Fibroblast of lung (primary cell): ENCODE measurements at places on chromosomes 3 and 15. TPM values are rescaled to one million over a fixed set of nuclear protein-coding genes. Genes with fewer than 3 reads are reported as not detected.

Gene ZMYND10
- total RNA-seq, result 0.26 and 0.83 TPM in 2 replicates

Gene ENTPD3
- total RNA-seq, result under 0.01 TPM in 1 of 2 replicates, not detected in the other

Gene TMEM212
- not detected in 2 replicates for total RNA-seq

Gene SMCO1
- not detected in 2 replicates for total RNA-seq

Gene RHCG
- total RNA-seq, result under 0.01 TPM in 1 of 2 replicates, not detected in the other

DNA sequence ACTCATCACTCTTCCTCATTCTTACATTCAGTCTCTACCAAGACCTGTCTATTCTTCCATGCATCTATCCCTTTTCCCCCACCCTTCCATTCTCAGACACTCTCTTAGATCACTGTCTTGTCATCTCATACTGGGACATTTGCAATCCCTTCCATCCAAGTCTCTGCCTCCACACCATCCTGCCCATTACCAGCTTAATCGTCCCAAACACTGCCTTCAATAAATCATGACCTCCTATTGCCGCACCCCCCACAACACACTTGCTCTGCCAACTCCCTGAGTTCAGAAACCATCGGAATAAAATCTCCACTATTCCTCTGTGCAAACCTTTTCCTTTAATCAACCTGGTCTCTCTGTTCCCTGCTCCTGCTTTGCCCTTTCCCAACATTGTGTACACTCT lies 18.9 kb downstream of the MYH15 start:
- no peaks in the 10 kb centered on the region for H3K36me3 ChIP-seq
- H3K4me1 ChIP-seq, result peaks cover 5% of the 10 kb centered on the region
- DNase-seq, result no peak
- no peaks in the 10 kb centered on the region for H3K27me3 ChIP-seq
- no peak overlapping the region for H3K4me3 ChIP-seq

DNA sequence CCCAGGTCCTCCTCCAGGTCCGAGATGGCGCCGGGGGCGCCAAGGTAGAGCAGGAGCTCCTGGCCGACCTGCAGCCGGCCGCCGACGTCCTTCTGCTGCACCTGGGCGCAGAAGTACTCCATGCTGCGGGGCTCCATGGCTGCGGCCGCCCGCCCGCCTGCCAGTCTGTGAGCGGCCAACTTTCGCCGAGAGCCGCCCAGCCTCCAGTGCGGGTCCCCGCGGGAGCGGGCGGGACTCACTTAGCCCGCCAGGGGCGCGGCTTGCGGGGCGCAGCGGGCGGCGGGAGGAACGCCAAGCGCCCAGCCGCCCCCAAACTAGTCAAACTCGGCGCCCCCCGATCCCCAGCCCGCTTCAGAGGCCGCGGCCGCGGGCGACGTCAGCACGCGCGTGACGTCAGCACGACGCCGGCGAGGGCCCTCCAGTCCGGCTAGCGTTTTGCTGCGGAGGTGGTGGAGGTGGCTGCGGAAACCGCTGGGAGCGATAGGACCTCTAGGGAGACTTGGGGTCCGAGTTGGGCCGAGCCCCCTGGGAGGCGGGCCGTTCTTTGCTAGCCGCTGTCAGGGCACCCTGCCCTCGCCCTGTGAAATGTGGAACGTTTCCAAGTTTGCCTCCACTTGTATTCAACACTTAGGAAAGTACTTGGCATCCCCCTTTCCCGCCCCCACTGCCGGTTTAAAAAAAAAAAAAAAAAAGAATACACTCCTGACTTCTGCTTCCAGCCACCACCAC lies at the start of gene CLASP2:
Gene CLASP2, minus strand, starts transcription at position 389 of the 729 bp plus-strand sequence. Its CDS starts 252 bp downstream, at position 137.
- H3K27ac ChIP-seq, result peak within 1 kb of the TSS; percentile 94
- peak; percentile 89 for DNase-seq
- H3K36me3 ChIP-seq, result no peaks in the 10 kb centered on the region

GRCh38 chr3:59531066-59531745 lies 481.4 kb upstream of the CFAP20DC start:
- no peaks in the 10 kb centered on the region for H3K36me3 ChIP-seq
- H3K27me3 ChIP-seq, result no peaks in the 10 kb centered on the region
- H3K4me3 ChIP-seq, result no peak overlapping the region

GRCh38 chr3:190562866-190563510 lies 49.1 kb downstream of the IL1RAP start:
- no peaks in the 10 kb centered on the region for H3K36me3 ChIP-seq
- peaks cover 3% of the 10 kb centered on the region for H3K4me1 ChIP-seq
- no peak for DNase-seq
- H3K4me3 ChIP-seq, result no peak overlapping the region
- H3K27ac ChIP-seq, result no peak overlapping the region

DNA sequence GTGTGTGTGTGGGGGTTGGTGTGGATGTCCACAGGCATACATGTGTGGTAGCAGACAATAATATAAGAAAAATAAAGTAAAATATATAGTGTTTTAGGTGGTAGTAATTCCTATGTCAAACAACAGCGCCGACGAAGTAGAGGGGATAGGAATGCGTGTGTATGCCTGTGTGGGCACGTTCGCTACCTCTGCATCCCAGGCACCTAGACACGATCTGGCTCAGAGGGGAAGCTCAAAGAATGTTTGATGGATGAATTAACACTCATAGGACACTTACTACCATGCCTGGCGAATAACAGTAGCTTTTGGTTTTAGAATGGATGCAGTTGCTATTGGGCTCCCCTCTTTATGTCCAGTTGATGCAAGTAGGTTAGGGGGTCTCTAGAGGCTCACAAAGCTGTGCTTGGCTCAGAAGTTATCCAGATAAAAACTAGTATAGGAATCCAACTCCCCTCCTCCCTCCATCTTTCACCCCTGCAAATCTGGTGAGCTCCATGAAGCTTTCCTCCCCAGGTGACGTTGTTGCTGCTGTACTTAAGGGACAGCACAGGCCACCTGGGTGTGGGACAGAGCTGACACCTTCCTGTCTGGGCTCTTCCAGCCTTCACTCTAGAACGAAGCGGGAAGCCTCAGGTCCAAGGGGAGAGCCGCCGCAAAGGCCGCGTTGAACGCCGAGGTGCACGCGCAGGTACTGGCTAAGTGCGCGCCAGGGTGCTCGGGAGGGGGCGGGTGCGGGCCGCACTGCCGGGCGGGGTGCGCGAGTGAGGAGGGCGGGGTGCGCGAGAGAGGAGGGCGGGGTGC lies 192.6 kb upstream of the LYSMD4 start:
- peak; percentile 6 for DNase-seq
- no peak overlapping the region for H3K27ac ChIP-seq
- H3K27me3 ChIP-seq, result no peaks in the 10 kb centered on the region
- H3K36me3 ChIP-seq, result no peaks in the 10 kb centered on the region

- no peak overlapping the region for H3K27ac ChIP-seq
- H3K4me1 ChIP-seq, result no peaks in the 10 kb centered on the region
- peaks cover 2% of the 10 kb centered on the region for H3K27me3 ChIP-seq
- H3K4me3 ChIP-seq, result no peak overlapping the region
- no peaks in the 10 kb centered on the region for H3K36me3 ChIP-seq
- no peak for DNase-seq
Observed at GRCh38 chr15:59548501-59549226, 62.9 kb upstream of the GCNT3 start.

GRCh38 chr3:71515636-71516365 lies 67.7 kb downstream of the FOXP1 start:
- DNase-seq, result no peak
- no peaks in the 10 kb centered on the region for H3K27me3 ChIP-seq
- H3K27ac ChIP-seq, result no peak overlapping the region
- H3K4me3 ChIP-seq, result no peak overlapping the region
- no peaks in the 10 kb centered on the region for H3K4me1 ChIP-seq
